ENCODE measurements at places on chromosomes 2 and 18. TPM values are rescaled to one million over a fixed set of nuclear protein-coding genes. Genes with fewer than 3 reads are reported as not detected.

Gene UGT1A10
- not detected for total RNA-seq

Gene DES
- 2.4 TPM for total RNA-seq

Gene GREB1L
- not detected for total RNA-seq

Gene RND3
- 557 TPM for total RNA-seq

Gene POTEI
- total RNA-seq: not detected

Gene REG1B
- total RNA-seq: not detected

Gene IL36G
- not detected for total RNA-seq

Gene SULT1C2
- total RNA-seq: under 0.01 TPM

Gene LIMS4
- 0.77 TPM for total RNA-seq

Gene NT5DC4
- total RNA-seq: not detected

Gene EFR3B
- total RNA-seq: 0.26 TPM

Gene EVA1A
- 5.8 TPM for total RNA-seq

Gene SCTR
- not detected for total RNA-seq

Gene UGT1A3
- total RNA-seq: not detected

Gene CFAP210
- 0.17 TPM for total RNA-seq

Gene CSRNP3
- total RNA-seq: 2.0 TPM

Gene EPHA4
- total RNA-seq: 3.0 TPM

Gene OR6B2
- not detected for total RNA-seq

Gene DCDC2C
- total RNA-seq: not detected

Gene SOWAHC
- total RNA-seq: 7.7 TPM

Gene PREPL
- 31.2 TPM for total RNA-seq

All from bronchial smooth muscle cell (primary cell).